ENCODE measurements at places on chromosomes 4 and X.

- DNase-seq: no peak
Observed at GRCh38 chrX:55787727-55788126, 70.2 kb downstream of the RRAGB start.

- DNase-seq: no peak
Observed at GRCh38 chrX:20394451-20394850, 127.7 kb upstream of the RPS6KA3 start.

DNA sequence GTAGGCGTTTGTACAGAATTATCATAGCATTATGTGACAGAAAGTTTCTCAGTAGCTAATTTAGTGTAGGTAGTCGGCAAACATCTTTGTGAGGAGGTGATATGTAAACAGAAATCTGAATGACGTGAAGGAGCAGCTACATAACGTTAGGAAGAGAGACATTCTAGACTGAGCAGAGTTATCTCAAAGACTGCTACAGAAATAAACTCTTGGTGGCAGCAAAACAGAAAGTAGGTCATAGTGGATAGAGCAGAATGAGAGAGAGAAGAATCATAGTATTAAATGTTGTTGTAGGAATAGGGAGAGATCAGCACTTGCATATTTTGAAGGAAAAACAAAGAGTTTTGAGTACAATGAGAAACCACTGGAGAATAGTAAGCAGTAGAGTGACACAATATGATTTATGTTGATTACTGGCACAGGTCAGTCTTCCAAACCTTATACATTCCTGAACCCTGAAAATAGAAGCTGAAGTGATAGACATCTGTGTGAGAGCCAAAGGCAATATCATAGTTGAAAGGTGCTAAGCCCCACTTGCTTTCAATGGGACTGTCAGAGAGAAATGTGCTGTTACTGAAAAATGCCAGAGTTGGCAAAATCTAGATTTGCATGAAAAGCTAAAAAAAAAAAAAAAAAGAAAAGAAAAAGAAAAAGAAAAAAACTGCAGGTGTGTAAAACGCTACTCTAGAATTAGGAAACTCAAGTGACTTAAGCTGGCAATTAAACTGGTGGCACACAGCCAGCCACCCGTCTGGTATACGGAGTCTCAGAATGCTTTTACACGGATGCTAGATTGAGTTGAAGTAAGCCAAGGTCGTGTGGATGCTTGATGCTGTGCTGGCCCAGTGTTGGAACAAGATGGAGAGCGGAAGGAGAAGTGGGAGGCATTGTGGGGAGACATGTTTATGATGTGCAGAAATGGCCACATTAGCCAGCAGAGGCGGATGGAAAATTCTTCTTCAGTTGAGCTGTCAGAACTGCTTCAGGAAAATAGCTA, 750.2 kb upstream of the HS3ST1 start:
- DNase-seq: no peak

GRCh38 chr4:174434455-174434854, 87.8 kb downstream of the HPGD start:
- no peak for DNase-seq

DNA sequence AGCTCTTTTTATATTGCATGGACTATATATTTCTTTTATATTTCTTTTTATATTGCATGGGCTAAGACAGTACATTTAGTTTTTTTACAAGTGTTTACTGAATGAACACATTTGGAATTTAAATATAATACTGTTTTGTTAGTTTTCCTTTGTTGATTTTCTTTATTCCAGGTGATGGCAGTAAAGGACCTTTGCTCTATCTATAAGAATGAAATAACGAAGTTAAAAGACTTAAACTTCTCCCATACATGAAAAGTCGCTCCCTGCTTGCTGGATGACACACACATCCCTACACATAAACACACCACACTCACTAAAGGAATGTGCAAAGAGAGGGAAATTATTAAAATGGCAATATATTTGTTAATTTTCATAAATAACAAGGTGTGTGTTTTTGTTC, 102.5 kb upstream of the ANXA10 start:
- no peak for DNase-seq

GRCh38 chr4:89109841-89110540, 1.3 kb upstream of the TIGD2 start:
- no peak for DNase-seq

- DNase-seq: no peak
Observed at GRCh38 chr4:71195924-71196323, 142.9 kb upstream of the SLC4A4 start.

DNA sequence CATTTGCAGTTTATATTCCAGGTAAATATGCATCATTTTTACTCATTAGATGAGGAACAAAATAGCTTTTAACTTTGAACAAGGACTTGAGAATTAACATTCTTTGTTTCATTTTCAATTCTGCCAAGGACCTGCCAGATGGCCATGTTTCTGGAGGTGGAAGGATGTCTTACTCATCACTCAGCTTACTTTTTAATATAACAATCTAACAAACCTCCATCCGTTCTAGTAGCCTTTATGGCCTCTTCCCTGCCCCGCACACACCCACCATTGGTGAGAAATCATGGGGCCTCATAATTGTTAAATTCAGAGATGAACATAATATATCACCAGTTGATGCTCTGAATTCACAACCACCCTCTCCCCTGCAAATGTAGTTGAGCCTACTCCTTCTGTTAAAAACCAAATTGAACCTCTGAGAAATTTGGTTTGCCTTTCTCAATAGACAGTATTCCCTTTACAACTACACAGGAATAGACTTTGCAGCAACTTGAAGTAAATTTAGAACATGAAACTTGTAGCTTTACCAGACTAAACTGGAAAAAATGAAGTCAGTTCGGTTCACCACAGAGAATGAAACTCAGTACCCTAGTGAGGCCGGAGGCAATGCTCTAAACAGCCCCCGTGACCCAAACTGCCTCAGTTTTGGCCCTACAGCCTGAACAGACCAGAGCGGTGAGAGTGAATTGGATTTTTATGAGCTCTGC, 50.1 kb upstream of the ACSL4 start:
- no peak for DNase-seq

GRCh38 chr4:106691749-106692148, 323.2 kb upstream of the GIMD1 start:
- no peak for DNase-seq

GRCh38 chrX:11197671-11198070, 86.5 kb downstream of the HCCS start:
- DNase-seq: no peak

GRCh38 chrX:74178536-74178935, 125.4 kb upstream of the ZCCHC13 start:
- DNase-seq: no peak

DNA sequence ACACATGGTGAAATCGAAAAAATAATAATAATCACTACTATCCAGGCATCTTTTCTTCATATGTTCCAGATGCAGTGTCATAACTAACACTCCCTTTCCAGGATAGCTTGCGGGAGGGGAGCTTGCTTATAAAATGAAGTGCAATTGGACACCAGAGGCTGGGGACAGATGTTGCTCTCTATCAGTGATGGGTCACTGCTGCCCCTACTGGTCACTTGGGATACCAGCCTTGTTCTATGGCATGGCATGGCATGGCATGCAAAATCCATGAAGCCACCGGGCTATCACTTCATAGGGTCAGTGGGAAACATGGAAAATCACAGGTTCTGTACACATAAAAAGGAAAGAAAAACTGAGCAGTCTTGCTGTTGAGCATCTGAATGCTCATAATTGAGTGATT, 168.1 kb downstream of the GLRA2 start:
- DNase-seq: no peak

GRCh38 chr4:40182954-40183353, 13.9 kb upstream of the RHOH start:
- DNase-seq: no peak

GRCh38 chr4:58936436-58936835, 1826.3 kb upstream of the IGFBP7 start:
- DNase-seq: no peak

DNA sequence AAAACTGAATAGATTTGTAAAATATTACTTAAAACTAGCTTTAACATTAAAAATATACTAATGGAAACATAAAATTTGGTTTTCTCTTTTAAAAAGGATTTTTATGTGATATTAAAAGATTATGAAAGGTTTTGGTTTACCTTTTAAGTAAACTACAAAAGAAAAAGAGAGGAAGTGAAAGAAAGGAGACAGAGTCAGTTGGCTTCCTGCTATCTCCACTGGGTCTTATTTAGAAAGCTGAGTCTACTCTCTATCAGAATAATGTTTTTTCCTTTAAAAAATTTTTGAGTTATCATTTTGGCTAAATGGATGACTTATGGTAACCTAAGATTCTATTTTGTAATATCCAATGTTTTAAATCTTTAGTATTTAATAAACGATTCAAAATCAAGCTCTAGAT, 21.6 kb upstream of the ATP8A1 start:
- DNase-seq: no peak

GRCh38 chrX:39755143-39756032, 342.4 kb downstream of the BCOR start:
- no peak for DNase-seq

DNA sequence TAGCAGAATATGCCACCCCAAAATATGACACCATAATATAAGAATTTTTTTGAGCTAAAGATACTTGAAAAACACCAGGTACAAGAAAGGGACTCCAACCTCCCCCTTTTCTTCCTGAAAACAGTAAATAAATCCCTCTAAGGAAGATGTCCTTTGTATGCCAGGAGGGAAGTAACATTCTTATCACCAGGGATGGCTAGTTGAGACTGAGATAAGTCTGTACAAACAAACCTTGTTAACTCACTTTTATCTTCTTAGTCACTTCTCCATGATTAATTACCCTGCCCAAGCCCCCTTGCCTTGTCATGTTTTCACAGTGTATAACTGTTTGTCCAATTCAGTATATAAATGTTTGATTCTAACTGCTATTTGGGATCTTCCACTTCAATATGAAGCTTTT, 888.0 kb downstream of the PCDH18 start:
- DNase-seq: no peak

DNA sequence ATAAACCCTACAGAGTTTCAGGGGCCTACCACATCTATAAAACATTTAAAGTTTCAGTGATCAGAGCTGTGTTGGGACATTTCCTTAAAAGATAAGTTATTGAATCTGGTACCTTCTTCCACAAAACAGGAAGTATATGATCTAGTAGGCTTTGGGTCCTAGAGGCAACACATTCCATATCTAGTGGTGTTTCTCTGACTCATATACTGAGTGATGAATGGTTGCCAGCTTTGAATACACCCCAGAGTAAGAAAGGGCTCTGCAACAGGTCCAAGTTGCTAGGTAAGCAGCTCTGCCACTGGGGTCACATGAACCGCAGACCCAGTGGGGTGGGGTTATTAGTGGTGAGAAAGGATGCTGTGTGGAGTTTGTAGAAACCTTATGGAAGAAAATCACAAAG, 32.4 kb upstream of the BLTP1 start:
- no peak for DNase-seq

GRCh38 chr4:138162259-138162658, 79.9 kb downstream of the SLC7A11 start:
- DNase-seq: no peak

- no peak for DNase-seq
Observed at GRCh38 chr4:159434114-159434870, 331.4 kb downstream of the RAPGEF2 start.

- DNase-seq: no peak
Observed at GRCh38 chr4:142316913-142317312, 529.2 kb downstream of the INPP4B start.

DNA sequence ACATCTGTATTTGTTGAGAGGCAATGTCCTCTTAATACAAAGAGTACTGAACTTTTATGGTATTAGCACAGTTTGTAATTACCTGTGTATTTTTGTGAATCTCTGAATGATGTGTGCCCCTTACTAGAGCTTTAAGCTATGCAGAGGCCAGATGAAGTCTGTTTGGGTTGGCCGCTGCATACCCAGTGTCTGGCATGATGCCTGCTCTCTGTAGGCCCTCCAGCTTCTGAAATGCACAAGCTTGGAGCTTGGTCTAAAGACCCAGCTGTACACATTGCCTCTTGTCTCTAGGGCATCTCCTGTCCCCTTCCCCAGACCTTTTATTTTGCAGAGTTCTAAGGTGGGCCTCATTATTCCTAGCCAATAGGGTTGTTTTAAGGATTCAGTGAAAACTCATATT, 68.6 kb downstream of the CDS1 start:
- no peak for DNase-seq

- no peak for DNase-seq
Observed at GRCh38 chr4:100113732-100114131, 76.5 kb downstream of the DDIT4L start.

- no peak for DNase-seq
Observed at GRCh38 chr4:19304028-19304427, 947.7 kb upstream of the SLIT2 start.

- DNase-seq: no peak
Observed at GRCh38 chr4:111652236-111652635, 493.0 kb upstream of the FAM241A start.

GRCh38 chr4:36192922-36193321, 51.4 kb downstream of the ARAP2 start:
- DNase-seq: no peak

DNA sequence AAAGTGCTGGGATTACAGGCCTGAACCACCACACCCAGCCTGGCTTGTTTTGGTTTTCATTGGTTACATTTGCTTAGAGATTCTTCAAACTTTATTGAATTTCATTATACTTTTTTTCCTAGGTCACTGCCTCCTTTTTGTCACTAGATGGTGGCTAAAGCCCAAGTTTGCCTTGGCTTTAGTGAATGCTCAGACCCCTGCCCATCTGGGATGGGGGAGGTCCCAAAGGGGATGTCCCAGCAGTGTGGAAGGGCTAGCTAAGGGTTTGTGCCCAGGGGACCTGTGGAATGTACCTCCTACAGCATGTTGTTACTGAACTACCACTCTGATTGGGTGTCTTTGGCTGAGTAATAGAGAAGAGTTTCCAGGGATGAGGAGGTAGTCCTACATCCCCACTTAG, 58.4 kb downstream of the CEP135 start:
- DNase-seq: no peak

- DNase-seq: no peak
Observed at GRCh38 chrX:143663755-143664154, 27.9 kb upstream of the SLITRK4 start.

DNA sequence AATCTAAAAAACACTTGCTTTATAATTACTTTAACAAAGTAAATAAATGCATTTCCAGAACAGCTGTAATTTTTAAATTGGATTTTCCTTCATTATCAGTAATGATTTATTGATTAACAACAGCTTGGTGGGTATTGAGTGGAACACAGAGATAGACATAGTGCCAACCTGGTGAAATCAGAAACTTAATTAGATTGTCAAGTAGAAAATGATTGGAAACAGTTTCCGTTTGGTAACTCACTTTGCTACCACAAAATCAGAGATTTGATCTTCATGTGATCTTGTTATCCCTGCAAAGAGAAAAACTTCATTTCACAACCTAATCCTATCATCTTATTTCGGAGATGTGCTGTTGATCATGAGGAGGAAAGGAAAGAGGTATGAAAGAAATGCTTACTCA, 70.8 kb downstream of the CAPN6 start:
- no peak for DNase-seq

All from activated CD8-positive, alpha-beta memory T cell treated with anti-CD3 and anti-CD28 coated beads for 1 hour (primary cell).